GM19239 (cell line): ENCODE measurements at places on chromosomes 3 and 15.
A peak's percentile ranks its signal among the peaks of the same experiment; 100 is the strongest.

- DNase-seq = no peak
Observed at GRCh38 chr15:85005746-85006145, 24.1 kb downstream of the PDE8A start.

DNA sequence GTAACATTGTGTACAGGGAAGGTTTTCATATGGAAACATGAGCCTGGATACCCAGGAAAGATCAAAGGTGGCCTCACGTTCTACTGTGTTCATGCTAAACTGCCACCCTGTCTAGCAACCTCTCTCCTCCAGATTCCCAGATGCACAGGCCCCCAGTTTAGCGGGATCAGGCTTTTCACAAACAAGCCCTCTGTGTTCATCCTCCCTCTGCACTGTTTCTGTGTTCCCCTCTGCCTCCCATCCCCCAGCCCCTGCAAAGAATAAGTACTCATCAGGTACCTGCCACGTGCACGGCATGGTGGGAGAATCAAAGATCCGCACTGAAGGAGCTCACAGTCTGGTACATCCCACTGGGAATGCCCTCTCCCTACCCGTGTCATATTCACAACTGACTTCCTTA is 46.1 kb downstream of the TMEM266 start:
- DNase-seq = no peak

GRCh38 chr3:38576526-38577370 is 72.7 kb downstream of the SCN5A start:
- DNase-seq = no peak

DNA sequence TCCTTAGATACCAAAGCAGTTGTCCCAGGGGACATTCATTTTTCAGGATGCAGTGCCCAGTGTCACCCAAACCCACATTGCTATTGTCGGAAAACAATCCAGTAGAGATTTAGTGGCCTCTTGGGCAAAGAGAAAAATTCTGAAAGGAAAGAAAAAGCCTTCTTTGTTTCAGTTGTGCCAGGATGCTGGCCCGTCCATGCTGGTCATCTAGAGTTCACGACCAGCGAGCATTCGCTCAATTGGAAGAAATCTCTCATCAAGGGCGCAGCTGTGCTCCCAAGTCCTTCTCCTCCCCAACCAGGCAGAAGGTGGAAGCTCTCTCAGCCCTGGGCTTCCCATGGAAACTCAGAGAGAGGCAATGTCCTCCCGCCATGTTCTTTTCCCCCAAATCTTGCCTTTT is 123.7 kb downstream of the MTHFS start:
- DNase-seq = no peak

- no peak for DNase-seq
Observed at GRCh38 chr3:113228498-113229286, 17.3 kb downstream of the BOC start.

- DNase-seq = no peak
Observed at GRCh38 chr15:57961919-57962318, 103.6 kb downstream of the ALDH1A2 start.

- no peak for DNase-seq
Observed at GRCh38 chr3:94643400-94643799, 580.5 kb downstream of the NSUN3 start.

DNA sequence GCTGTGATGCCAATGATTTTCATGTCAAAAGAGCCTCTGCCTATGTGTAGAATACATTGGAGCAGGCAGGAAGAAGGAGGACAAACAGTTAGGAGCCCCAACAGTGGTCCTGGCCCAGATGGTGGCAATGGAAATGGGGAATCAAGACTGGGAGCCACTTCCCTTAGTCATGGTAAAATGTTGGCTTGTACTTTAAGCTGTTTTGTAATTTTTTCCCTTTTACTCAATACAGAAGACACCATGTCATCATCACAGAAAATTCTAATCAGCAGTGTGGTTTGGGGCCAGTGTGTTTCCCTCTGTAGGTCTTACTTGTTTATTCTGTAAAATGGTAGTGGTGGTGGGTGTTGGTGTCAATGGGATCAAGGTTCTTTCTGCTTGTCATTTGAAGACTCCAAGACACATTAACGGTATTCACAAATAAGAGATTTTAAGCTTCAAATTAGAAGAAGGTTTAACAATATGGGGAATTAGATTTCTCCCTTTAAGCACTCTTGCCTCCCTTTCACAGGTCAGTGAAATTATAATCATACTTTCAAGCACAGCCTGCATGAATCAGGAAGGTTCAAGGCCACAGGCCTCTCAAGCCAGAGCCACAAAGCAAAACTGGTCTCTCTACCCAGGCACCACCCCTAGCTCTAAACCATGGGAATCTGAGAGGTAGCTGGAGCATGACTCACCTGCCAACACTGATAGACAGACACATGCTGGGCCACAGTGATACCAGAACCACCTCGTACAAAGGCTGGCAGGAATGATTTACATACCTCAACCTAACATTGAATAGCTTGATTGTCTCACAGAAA is 24.9 kb downstream of the SIAH2 start:
- DNase-seq = no peak

DNA sequence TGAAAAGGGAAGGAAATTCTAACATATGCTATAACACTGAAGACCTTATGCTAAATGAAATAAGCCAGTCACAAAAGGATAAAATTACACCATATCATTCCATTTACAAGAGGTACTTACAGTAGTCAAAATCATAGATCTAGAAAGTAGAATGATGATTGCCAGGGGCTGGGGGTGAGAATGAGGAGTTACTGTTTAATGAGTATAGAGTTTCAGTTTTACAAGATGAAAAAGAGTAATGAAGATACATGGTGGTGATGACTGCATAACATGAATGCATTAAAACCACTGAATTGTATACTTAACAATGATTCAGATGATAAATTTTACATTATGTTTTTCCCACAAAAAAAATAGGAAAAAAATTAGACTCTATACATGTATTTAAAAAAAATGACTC is 152.6 kb downstream of the SCAPER start:
- DNase-seq = no peak

GRCh38 chr3:103002425-103003176 is 567.8 kb downstream of the ZPLD1 start:
- DNase-seq = no peak

DNA sequence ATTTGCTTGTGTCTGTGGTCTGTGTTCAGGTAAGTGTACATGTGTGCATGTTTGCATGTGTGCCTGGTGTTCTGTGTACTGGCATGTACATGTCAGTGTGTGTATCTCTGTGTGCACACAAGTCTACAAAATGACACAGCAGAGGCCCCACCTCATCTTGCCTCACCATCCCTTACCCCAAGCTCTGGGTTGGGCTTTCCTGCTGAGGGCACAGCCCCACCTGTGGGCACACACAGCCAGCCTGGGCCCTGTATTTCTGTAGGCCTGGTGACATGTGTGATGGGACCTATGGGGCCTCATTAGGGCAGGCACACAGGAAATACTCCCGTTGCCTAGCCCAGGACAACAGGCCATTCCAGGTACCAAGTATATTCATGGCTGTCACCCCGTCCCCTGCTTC is 13.5 kb downstream of the VIPR1 start:
- no peak for DNase-seq

- DNase-seq = peak; percentile 62
Observed at GRCh38 chr3:39101022-39101689, 6.3 kb downstream of the GORASP1 start.

GRCh38 chr3:57007521-57008460 is 52.7 kb upstream of the SPATA12 start:
- no peak for DNase-seq

DNA sequence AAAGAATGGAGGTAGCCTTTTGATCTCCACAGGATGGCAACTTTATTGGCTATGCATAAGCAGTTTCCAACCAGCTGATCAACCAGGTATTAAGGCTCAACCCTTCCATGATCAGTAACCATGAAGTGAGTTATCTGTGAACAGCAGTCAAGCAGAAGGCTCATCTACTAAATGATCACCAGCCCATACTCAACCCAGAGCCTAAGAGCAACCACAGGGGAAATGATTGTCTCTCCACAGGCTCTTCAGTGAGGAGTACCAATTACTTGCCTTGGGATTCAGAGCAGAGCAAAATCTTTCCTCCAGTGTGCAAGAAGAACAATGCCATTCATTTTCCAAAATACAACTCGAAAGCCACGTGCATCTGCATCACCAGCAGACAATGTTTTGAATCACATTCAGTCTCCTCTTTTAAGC is 754.8 kb downstream of the ROBO1 start:
- no peak for DNase-seq

- no peak for DNase-seq
Observed at GRCh38 chr15:82810890-82811426, 1.5 kb downstream of the WHAMM start.

DNA sequence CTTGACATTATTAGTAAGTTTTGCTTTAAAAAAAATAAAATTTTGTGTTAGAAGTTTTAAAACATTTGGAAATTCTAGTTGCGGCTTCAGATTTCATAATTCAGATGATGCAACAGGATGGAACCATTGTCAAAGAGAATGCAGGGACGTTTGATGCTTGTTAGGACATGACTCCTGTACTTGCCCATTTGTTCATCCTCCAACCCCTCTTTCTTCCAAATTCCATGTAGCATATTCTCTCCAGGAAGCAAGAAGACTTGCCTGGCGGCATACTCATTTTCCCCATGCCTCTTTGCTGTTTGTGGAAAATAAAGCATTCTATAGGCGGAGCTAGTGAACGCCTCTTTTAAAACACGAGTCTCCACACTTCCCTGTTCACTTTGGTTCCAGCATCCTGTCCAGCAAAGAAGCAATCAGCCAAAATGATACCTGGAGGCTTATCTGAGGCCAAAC is at the start of gene CSTA:
Gene CSTA (plus strand): TSS at position 378 of the 453 bp plus-strand sequence. CDS start 45 bp downstream, at position 423.
- DNase-seq = no peak

DNA sequence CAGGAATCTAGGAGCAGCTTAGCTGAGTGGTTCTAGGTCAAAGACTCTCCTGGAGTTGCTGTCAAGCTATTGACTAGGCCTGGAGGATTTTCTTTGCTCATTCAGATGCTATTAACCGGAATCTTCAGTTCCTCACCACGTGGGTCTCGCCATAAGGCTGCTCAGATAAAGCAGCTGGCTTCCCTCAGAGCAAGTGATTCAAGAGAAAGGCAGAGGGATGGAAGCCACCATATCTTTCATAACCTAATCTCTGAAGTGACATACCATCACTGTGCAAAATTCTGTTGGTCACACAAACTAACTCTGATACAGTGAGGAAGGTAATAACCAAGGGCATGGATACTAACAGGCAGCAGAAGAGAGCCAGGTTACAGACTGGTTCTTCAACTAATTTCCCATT is 72.7 kb upstream of the FLNB start:
- DNase-seq = no peak

DNA sequence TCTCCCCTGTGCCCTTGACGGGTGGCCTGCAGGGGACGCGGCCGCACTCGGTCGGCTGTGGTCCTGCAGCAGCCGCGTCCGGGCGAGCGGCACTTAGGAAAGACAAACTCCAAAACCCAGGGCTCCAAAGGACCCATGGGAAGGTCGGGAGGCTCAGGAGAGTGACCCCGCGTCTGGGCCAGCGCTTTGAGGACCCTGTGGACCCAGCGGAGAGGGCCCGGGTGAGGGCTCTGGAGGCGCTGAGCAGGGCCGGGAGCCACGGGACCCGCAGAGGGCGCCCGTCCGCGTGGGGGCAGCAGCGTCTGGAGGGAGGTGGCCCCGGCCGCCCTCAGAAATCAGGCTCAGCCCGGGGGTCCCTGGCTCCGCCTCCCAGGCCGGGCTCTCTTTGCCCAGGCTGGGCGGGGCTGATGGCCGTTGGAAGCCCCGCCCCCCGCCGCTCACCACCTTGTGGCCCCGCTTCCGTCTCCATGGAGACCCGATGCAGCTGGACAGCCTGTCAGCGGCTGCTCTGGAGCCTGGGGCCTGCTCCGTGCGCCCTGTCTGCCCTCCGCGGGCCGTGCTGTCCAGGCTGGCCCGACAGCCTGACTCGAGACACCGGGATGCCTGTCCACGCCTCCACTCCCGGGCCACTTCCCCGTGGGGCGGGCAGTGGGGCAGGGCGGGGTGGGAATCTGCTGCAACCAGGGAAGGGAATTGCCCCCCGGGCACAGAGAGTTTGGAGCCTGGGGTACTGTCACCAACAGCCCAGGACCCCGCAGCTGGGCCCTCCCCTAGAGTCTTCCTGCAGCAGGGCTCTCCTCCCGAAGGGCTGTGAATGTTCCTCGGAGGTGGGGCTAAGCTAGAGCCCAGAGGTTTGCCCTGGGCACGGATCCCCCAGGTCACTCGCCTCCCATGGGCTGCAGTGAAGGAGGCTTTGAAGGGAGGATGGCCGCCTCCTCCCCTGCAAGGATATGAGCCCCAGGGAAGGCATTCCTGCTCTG is 34.8 kb upstream of the RPL32 start:
- DNase-seq = no peak

DNA sequence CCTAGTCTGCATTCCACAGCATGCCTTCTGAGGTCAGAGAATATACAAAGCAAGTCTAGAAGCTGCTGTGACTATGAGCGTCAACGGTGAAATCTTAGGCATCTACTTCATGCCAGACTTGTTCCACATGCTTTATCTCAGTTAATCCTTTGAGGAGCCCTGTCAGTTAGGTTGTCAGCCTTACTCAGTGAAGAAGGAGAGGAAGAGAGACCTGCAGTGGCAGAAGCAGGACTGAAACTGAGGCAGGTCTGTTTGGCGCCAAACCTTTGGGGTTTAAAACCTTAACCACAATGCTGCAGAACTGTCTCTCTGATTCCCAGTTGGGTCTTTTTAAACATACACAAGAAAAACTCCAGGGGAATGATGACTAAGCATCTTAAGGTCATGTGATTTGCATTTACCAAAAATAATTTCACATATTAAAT is 139.0 kb upstream of the LIPC start:
- DNase-seq = no peak

- no peak for DNase-seq
Observed at GRCh38 chr15:74123658-74124057, 6.7 kb upstream of the ISLR2 start.

DNA sequence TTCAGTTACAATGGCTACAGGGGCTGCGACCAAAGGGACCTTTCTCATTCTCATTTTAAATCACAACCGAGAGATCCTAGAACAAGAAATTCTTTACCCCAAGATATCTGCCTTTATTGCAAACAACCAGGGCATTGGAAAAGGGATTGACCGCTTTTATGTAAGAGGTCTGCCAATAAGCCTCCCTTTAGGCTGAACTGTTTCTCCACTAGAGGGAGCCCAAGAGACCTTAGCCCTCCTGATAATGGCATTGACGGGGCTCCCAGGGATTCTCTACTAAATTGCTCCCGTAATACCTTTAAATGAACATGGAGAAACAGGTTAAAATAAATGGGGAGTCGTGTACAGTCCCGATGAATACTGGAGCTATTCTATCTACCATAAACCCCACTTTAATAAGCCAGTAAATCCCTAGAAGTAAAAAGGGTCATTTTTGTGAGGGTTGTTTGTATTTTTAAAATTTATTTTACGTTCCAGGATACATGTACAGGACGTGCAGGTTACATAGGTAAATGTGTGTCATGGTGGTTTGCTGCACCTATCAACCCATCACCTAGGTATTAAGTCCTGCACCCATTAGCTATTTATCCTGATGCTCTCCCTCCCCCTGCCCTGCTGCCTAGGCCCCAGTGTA is 7.5 kb upstream of the IGSF10 start:
- peak; percentile 18 for DNase-seq

GRCh38 chr15:73599934-73600333 is 33.3 kb downstream of the NPTN start:
- no peak for DNase-seq

DNA sequence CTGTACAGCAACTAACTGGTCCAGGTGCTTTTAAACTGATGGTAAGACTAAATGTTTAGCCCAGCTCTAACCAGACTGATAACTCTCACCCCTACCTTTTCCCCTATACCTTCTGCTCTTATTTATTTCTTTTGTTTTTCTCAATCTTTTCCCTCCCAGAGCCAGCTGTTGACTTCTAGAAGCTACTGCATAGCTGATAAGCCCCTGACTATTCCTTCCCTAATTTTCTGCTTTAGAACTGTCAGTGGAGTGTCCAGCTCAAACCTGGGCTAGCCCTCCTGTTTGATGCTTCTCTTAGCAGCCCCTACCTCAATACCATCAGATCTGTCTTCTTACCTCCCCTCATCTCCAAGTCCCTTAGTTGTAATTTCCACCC is 20.6 kb downstream of the SLC35G2 start:
- no peak for DNase-seq
